ENCODE measurements at places on chromosomes 5 and 9.

DNA sequence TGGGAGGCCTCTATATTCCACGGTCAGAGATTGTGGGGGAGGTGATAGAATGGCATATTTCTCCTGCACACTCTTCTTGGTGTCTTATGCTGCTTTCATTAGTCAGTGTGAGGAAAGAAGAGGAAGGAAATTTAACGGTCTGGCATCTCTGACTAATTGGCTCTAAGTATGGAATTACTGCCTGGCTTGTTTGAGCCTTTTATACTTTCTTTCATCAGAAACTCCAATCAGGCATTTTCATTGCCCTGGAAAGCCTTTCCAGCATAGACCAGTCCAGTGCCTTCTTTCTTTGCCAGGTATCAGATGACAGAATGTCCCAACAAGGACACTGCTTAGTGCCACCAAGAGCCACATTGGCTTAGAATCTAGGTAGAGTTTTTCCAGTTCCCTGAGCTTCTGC, 30.2 kb downstream of the CYSTM1 start:
- no peak for DNase-seq

GRCh38 chr5:106862450-106863193, 808.1 kb downstream of the EFNA5 start:
- DNase-seq: no peak

DNA sequence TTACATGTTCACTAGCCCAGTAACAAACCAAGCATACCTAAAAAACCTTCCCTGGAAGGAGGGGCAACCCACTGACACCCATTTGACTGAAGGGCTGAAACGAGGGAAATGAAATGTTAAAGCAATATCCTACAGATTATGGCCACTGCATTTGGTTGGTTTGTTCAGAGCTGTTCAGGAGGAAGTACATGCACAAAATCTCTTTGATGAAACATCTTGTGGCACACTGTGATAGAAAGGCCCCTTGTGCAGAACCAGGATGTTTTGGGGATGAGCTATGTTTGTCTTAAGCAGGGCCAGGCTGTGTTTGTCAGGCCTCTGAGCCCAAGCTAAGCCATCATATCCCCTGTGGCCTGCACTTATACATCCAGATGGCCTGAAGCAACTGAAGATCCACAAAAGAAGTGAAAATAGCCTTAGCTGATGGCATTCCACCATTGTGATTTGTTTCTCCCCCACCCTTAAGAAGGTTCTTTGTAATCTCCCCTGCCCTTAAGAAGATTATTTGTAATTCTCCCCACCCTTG, 467.3 kb upstream of the PIK3R1 start:
- no peak for DNase-seq

DNA sequence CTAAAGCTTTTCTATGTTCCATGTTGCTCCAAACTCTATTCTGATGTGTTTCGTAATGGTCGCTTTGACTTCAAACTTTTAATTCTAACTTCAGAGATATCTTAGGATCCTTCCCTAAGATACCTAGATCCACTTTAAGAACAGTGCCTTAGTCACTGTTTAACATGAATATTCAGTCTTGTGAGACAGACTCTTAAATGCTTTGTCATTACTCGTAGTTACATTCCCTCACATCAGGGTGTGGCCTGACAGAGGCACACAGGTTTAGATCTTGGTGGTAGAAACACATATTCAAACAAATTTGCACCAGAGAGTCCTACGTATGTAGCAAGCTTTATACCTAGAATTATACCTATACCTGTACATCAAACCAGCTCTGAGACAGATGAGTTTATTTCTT, 687.0 kb upstream of the C9orf72 start:
- DNase-seq: no peak

GRCh38 chr5:143758750-143759149, 53.2 kb upstream of the HMHB1 start:
- DNase-seq: peak; percentile 93

DNA sequence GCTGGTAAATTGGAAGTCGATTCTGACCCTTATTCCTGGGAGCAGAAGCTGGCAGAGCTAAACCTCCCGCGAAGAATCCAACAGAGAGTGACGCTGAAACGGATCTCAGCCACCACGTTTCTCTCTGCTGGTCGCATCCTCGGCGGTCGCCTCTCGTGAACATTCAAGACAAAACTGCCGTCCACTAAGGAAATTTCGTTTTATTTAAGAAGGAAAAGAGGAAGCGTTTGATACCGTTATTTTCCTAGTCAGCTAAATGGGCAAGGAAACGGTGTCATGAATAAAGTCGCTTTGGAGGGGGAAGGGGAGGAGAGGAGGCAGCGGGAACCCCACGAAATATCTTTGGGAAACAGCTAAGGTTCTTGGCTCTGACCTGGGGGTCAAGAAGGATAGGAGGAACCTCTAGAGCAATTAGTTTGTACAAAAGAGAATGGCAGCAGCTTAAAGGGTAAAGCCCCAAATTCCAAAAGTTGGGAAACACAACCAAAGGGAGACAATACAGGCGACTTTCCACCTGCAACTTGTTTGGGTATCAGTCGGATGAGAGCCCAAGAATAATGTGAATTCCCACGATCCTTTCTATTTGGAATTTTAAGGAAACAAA, 1.9 kb downstream of the FOXB2 start:
- no peak for DNase-seq

DNA sequence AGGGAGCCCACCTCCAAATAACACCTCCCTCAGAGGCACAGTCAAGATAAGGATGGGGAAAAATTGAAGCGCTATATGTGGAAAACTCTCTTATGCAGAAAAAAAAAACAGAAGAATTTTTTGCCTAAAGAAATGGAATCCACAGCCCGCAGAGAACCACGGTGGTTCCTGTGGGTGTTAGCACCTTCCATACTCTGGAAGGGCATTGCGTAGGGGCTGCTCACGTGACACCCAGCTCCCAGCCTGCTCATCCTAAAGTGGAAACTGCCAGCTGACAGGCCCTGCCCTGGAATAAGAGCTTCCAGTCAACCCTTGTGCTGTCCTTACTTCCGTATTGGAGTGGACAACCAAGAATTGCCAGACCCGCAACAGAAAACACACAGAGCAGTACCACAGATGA, 142.5 kb downstream of the FSTL4 start:
- no peak for DNase-seq

GRCh38 chr5:119393746-119394145, 37.9 kb downstream of the TNFAIP8 start:
- no peak for DNase-seq
